SK-N-SH (cell line): ENCODE measurements at places on chromosomes 5 and 9.
A peak's percentile ranks its signal among the peaks of the same experiment; 100 is the strongest.

- no peak for DNase-seq
Observed at GRCh38 chr5:149426931-149427330, 47.8 kb upstream of the IL17B start.

DNA sequence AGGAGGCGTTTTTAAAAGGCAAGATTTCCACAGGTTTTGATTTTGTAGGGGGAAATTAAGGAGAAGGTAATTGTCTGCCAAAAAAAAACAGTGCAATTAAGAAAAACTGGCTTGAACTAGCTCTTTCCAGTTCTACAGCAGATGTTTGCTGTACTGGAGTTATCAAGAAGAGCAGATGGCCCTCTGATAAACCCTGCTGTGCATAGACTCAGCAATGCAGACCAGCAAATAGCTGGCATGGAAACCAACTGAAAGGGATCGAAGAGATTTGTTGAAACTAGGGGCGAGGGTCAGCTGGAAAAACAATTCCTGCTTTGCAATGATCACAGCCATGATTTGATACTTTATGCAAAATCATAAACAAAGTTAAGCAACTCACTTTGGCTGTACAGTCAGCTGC, 17.8 kb upstream of the BHMT start:
- peak; percentile 70 for DNase-seq

DNA sequence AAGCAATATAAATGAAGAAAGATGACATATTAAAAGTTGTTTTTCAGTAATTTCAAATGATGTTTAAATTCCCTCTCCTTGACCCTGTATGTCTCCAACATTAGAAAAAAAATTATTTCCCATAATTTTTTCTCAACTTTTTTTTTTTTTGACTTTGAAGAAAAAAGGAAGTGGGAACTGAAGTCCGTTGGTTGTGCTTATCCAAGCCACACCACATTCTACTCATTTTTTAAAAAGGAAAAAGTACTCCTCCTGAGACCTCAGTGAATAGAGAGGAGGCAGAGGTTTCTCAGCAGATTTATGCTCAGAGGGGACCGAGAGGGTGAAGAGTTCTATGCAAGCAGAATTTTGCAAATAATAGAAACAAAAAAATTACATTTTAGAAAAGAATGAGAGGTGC, 123.3 kb downstream of the PCSK5 start:
- no peak for DNase-seq

GRCh38 chr9:89529243-89530035, 31.5 kb upstream of the SEMA4D start:
- DNase-seq = no peak

DNA sequence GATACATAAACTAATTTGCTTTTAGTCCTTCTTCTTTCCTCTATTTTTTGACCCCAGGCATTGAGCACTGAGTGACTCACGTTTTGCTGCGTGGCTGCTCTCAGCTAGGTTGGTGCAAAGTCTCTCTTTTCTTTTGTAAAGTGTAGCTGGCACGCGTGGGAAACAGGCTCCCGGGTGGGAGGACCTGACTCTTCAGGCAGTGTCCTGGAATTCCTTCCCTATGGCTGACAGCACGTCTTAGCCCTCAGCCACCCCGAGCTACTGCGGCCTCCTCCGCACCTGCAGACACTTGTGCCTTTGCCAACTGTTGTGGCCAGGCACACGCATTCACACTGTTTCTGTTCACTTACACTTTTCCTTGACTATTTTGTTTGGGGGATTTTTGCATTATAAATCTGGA, 877 bp upstream of the SCGB3A1 start:
- DNase-seq = peak; percentile 7

DNA sequence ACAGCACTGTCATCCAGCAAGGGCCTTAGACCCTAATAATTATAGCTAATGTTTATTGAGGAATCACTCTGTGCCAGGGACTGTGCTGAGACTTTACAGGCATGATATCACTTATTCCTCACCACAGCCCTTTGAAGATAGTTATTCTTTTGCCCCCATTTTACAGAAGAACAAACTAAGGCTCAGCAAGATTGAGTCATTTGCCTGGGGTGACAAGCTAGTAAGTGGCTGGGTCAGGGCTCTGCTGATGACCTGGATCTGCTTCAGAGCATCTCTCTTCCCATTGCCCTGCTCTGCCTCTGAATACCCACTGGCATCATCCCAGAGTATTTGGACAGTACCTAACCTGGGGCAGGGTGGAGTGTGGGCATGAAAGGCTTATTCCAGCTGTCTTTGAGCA, 11.8 kb downstream of the JADE2 start:
- no peak for DNase-seq

GRCh38 chr5:138033386-138033808, 518 bp upstream of the FAM13B start:
- DNase-seq = no peak

DNA sequence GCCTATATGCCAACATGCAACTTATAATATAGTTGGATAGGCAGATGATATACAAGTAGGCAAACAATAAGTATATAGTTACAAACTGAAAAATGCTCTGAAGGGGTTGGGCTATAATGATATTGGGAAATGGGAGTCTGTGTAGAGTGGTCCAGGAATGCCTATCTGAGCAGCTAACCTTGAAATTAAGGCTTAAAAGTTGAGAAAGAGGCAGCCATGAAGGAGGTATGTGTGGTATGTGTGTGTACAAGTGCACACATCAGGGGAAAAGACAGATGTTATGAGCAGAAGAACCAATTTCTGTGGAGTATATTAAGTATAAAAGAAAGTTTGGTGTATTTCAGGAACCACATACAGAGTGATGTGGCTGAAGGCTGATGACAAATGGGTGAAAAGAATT, 154.9 kb upstream of the PAPPA start:
- DNase-seq = no peak

DNA sequence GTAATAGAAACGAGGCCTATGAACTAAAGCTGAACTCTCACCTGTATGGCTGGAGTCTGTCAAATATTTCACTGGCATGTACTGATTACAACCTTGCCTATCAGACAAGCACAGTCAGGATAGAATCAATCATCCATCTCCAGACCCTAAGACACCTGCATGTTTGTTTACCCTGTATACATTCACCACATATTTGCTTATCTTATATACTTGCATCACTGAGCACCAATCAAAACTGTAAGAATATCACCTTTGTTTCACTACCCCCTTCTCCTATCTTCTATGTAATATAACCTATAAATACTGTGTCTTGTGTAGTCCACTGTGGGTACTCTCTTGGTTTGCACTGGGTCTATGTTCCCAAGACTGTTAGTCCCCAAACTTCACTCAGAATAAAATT, 1085.7 kb downstream of the TAF11L14 start:
- no peak for DNase-seq

DNA sequence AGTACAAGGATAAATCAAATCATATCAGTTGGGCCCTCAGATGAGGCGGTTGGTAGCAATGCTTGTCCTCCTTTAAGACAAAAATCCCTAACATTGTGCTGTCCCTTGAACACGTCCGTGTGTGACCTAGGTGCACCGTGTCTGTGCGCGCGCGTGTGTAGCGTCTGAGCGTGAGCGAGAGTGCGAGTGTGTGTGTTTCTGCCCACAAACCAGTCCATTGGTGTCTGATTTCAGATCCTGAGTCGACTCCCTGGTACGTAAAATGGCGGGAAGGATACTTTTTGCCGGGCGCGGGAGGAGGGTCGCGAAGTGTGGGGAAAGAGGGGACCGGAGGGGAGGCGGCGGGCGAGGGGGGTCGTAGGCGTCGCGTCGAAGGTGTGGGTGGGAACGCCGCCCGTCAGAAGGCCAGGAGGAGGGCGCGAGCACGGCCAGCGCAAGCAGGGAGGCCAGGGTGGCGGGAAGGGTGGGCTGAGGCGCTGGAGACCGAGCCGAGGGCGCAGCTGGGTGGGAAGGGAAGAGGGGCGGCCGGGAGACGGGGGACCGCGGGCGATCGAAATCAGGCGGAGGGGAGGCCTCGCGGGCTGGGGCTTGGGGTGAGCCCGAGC, 8.9 kb downstream of the OTP start:
- DNase-seq = no peak

- DNase-seq = no peak
Observed at GRCh38 chr5:8081179-8081578, 212.2 kb downstream of the MTRR start.

DNA sequence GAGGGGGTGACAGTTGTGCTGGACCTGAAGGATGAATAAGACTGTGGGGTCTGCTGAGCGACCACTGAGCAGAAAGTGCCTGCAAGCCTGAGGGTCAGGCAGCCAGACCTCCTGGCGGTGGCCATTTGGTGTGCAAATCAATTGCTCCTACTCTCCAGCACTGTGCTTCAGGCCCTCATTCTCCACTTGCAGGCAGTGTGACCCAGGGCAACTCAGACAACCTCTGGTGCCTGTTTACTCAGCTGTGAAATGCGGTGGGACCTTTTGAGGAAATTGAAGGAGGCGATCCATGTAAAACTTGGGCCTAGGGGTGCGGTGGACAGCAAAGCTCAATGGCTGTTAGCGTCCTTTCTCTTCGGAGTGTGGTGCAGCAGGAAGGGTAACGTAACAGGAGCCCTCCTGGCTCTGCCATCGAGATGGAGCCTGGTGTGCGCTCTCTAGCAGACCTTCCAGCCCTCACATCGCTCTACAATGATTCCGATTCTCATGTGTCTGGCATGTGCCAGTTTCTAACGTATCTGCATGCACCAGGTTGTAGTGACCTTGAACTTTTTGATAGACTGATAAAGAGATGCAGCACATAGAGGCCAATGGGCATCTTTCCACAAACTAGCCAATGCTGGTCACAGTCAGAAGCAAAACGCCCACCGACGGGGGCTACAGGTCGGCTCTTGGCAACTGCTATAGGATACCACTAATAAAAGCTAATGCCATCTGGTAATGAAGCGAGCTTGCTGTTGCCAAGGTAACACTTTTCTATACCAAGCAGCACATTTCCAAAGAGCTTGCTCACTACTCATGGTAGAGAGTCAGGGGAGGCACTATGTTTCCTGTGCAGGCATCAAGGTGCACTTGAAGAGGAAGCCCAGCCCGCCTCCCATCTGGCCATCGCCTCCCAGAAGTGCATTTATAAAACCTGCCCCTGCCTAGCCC, 159.7 kb upstream of the RAPGEF1 start:
- no peak for DNase-seq

- no peak for DNase-seq
Observed at GRCh38 chr5:156391139-156391538, 64.2 kb downstream of the SGCD start.

DNA sequence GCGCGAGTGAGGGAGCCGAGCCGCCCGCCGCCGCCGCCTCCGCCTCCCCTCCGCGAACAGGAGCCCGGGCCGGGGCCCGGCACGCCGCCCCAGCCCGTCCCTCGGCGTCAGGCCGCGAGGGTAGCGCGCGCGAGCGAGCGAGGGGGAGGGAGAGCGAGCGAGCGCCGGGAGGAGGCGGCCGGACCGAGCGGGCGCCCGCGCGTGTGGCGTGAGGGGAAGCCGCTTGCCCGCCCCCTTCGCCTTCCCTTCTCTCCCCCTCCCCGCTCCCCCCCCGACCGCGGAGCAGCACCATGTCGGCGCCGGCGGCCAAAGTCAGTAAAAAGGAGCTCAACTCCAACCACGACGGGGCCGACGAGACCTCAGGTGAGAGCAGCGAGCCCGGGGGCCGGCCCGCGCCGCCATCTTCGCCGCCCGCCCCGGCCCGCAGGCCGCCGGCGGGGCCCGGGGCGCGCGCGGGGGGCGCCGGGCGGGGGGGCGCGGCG, 312 bp downstream of the SET start:
- peak; percentile 81 for DNase-seq

DNA sequence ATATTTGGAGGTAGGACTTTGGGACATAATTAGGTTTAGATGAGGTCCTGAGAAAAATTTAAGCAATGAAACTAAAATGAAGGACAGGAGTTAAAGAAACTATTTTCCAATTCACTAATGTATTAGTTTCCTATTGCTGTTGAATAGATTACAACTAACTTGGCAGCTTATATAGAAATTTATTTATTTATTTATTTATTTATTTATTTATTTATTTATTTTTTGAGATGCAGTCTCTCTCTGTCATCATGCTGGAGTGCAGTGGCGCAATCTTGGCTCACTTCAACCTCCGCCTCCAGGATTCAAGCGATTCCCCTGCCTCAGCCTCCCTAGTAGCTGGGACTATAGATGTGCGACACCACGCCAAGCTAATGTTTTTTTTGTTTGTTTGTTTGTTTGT, 182.4 kb upstream of the ADCY2 start:
- DNase-seq = no peak

DNA sequence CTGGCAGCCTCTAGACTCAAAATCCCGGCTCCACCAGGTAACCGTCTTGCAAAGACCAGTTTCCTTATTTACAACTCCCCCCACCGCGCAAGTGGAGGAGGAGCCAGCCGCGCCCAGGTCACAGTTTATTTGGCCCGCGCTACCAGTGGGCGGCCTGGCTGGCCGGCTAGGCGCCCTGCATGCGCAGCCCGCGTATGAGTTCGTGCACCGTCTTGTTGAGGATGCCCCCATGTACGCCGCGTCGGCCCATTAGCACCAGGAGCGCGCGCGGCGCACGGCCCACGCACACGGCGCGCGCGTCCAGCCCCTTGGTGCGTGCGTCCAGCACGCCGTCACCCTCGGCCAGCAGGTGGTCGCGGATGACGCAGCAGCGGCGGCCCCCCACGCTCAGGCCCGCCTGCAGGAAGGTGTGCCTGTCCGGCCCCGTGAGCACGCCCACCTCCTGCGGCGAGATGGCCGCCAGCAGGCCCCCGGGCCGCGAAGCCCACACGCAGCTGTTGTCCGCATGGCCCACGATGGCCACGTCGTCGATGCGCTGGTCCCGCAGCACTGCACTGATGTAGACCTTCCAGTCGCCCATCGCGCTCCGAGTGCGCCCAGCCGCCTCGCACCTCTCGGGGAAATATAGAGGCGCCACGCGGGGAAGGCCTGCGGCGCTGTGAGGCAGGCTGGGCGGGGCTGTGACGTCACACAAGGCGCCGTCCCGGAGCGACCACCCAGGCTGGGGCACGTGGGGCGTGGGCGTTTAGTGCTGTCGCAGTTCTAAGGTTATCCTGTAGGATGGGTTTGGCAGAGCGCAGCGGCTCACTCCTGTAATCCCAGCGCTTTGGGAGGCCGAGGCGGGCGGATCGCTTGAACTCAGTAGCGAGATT, at the start of gene PFN3:
Gene PFN3 (minus strand): TSS at position 665 of the 872 bp plus-strand sequence. CDS start 85 bp downstream, at position 580.
- no peak for DNase-seq

DNA sequence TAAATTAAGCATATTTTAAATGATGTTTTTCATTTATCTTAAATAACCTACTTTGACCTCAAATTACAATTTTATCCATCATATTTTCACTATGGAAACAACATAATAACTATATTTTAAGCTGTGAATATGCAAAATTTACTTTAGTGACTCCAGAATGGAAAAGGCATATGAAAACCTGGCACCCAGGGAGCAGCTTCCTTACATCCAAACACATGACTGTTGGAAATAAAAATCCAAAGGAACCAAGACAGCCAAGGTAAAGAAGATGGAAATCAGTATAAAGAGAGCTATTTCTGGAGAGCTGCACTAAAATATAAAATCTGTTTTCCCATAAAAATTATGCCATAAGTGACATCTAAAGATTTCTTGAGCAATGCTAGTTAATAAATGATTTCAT, 140.3 kb upstream of the FTMT start:
- DNase-seq = no peak
